ENCODE measurements at places on chromosomes 4 and X.

DNA sequence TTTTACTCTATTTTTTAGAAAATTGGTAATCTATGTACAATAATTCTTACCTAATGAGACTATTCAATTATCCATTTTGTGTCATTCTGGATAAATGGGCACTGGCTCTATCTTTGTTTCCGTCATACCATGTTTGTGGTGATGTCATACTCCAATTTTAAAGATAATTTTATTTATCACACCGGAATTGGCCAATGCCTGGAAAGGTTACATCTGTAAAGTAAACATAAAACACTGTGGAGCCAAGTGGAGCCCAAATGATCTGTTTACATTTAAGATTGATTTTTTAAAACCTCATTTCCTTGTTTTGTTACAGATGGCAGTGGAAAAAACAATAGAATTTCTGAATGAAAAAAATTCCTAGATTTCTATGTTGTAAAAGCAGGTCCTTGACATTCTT is 120.2 kb upstream of the GPRIN3 start:
- no peak for DNase-seq

GRCh38 chr4:10336471-10336870 is 120.8 kb downstream of the ZNF518B start:
- DNase-seq = no peak

GRCh38 chrX:49183701-49184281 is 2.4 kb downstream of the PRICKLE3 start:
- no peak for DNase-seq

DNA sequence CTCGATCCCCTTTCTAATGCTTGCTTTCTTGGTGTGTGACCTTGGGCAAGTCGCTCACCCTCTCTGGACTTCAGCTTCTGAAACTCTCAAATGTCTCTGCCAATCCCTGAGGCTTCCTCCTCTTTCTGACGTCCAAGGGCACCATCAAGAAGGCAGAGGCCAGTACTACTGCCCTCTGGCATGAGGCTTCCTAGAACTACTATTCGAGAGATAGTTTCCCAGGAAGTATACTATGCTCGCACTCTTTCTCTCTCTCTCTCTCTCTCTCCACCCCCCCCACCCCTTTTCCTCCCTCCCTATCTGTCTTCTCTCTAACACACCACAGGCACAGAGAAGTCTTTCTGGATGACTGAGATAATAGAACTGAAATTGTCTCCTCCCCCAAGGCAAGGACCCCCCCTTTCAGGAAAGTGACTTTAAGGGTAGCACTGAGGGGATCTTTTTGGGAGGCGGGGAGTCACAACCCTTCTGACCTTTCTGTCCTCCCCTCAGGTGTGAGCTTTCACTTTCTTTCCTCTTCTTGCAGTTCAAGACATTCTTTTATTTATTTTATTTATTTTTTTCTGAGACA is 20.0 kb upstream of the BCOR start:
- no peak for DNase-seq

- no peak for DNase-seq
Measured at GRCh38 chrX:103360092-103360491, 3.8 kb downstream of the TCEAL9 start.

GRCh38 chr4:126899331-126899801 is 733.4 kb upstream of the INTU start:
- no peak for DNase-seq

GRCh38 chr4:148443512-148444295 is 1.5 kb upstream of the NR3C2 start:
- peak; percentile 15 for DNase-seq

DNA sequence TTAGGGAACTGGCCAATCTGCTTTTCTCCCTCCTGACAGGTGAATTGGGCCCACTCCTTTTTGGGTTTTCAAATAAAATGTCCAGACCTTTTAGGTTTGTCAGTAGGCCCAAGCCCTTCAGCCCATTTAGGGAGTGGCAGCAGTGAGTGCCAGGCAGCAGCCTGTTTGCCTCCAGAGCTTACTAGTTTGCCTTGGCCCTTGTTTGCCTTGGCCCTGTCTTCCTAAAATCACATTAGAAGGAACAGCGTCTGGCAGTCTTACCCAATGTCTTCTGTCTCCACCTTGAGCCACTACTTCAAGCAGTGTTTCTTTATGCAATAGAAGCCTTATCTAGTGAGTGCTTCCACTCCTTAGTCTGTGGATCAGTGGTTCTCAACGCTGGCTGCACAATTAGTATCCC is 117.1 kb downstream of the TMEM164 start:
- DNase-seq = no peak

DNA sequence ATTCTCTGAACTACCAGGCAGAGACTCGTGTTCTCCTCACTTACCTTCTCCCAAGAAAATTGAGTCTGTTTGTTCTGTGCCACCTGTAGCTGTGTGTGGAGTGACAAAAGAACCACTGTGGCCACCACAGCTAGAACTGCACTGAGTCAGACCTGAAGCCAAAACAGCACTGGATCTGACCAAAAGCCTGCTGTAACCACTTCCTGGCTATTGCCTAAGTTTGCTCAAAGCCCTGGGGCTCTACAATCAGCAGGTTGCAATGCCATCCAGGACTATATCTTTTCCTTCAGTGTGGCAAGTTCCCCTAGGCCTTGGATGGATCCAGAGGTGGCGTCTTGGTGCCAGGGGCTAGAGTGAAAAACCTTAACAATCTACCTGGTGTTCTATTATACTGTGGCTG is 449.1 kb downstream of the FAM133A start:
- no peak for DNase-seq

GRCh38 chr4:36211084-36211483 is 33.2 kb downstream of the ARAP2 start:
- no peak for DNase-seq

DNA sequence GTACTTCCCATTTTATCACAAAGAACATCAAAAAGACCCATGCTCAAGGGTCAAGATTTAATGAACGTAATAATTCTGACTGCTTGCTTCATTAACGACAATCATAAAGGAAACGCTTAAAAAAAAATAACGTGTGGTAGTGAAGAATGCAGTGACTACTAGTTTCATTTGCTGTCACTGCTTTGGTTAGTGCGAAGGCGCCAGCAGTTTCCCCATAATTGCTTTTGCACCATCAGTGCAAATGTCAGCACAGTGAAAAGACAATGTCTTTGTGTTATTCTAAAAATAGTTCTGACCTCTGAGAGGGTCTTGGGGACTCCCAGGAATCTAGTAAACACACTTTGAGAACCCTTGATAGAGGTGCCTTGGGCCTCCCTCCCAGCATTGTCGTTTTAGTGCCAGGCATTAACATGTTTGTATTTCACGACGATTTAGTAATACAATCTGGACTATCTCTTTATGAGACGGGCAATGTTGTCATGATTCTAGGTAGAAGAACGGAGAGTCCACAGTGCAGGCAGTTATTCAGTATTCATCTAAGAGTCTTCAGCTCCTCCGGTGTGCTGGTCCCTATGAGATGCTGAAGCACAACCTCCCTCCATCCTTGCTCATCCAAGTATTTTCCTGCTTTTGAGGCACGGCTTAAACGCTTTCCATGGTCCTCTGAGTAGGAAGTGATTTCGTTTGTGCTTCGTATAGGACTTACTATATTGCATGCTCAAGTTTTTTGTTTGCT is 71.0 kb downstream of the AFF1 start:
- no peak for DNase-seq

GRCh38 chr4:183256756-183257385 is 63.2 kb downstream of the CLDN22 start:
- DNase-seq = peak; percentile 50

- no peak for DNase-seq
Measured at GRCh38 chr4:168723020-168723419, 226.2 kb downstream of the PALLD start.

DNA sequence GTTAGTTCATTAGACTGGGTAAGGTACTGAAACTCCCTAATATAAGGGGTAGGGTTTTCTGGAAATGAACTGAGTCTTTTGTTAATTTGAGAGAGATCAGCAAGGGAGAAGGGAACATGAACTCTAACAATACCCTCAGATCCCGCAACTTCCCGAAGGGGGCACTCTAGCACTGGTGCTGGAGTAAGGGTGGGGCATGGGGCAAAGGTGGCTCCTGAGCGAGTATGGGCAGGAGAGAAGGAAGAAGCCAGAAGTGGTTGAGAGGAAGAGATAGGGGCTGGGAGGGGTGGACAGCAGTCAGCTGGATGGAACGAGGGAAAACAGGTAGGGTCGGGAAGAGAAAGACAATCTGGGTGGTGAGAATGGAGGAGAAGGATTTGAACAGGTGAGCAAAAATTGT is 183.2 kb upstream of the MAGEE2 start:
- DNase-seq = no peak

GRCh38 chr4:77734928-77735327 is 84.2 kb downstream of the CNOT6L start:
- DNase-seq = peak; percentile 34

DNA sequence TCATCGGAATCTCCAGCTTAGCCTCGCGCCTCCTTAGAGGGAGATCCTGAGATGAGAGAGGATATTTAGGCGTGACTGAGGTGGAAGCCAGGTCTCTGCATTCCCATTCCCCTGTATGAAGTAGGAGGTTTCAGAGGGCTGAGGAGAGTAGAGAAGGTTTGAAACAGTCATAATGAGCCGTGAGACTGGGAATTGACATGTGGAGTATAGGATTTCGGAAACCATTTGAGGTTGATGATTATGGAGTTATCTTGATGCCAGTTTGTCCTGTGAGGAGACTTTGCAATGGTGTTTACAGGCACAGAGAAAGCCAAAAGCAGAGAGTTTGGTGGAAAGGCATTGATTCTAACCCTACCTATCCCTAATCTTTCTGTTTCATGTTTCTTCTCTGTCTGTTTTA is 2.0 kb downstream of the CHST7 start:
- no peak for DNase-seq

DNA sequence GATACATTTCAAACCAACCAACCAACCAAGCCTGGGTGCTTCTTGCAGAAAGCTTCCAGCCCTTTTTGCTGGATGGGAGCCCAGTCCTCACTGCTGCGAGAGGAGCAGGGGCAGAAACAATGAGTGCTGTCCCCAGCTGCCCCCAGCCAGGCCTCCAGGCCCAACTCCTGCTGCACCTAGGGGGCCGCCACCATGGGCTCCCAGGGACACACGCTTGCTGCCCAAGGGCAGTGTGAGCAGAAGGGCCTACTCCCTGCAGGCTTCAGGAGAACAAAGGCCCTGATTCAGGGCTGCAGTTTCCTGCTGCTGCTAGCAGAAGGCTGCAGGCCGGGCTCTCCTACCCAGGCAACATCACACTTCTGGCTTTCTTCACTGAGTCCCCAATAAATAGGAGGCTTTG is 37.7 kb upstream of the ENPP6 start:
- DNase-seq = no peak

- no peak for DNase-seq
Measured at GRCh38 chrX:25810202-25810601, 327.9 kb upstream of the MAGEB18 start.

DNA sequence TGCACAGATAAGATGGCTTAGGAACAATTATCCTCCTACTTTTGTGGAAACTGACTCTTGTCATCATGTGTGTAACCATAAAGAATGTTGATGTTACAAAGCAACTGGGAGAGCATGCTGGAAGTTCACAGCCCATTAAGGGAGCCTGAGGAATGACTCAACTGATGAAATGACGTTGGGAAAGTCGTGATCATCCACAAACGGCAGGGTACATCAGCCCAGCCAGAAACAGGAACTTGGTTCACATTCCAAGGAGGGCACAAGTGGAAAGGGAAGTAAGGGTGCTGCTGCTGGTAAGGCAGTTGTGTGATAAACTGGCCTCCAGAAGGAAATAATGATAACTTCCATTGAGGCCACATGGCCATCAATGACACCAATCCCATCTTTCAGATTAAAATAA is 6.7 kb downstream of the TEC start:
- no peak for DNase-seq

GRCh38 chr4:39433878-39434492 is 24.7 kb downstream of the RPL9 start:
- no peak for DNase-seq

DNA sequence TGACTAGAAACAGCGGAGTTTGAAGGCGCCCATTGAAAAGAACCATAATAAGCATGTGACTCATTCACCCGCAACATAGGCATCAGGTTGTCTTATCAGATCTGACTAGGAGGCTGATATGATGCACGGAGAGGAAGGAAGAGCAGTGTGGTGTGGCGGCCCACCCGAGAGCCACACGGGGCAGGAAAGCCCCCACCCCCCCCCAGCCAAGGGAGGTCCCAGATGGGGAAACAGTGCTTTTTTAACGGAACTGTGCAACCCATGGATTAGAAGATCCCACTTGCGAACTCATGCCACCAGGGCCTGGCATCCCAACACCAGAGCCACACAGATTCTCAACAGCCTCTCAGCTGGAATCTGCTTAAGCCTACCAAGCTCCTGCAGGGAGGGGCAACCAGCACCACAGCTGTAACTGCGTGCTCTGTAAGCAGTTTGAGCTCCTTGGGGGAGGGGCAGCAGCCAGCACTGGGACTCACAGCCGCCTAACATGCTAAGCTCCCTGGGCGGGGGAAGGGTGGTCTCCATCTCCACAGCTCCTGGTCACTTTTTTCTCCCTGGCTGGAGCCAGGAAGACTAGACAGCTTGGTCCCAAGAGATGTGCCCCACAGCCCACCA is 466.2 kb downstream of the PDGFC start:
- no peak for DNase-seq

- no peak for DNase-seq
Measured at GRCh38 chrX:38837389-38837788, 36.1 kb downstream of the MID1IP1 start.

DNA sequence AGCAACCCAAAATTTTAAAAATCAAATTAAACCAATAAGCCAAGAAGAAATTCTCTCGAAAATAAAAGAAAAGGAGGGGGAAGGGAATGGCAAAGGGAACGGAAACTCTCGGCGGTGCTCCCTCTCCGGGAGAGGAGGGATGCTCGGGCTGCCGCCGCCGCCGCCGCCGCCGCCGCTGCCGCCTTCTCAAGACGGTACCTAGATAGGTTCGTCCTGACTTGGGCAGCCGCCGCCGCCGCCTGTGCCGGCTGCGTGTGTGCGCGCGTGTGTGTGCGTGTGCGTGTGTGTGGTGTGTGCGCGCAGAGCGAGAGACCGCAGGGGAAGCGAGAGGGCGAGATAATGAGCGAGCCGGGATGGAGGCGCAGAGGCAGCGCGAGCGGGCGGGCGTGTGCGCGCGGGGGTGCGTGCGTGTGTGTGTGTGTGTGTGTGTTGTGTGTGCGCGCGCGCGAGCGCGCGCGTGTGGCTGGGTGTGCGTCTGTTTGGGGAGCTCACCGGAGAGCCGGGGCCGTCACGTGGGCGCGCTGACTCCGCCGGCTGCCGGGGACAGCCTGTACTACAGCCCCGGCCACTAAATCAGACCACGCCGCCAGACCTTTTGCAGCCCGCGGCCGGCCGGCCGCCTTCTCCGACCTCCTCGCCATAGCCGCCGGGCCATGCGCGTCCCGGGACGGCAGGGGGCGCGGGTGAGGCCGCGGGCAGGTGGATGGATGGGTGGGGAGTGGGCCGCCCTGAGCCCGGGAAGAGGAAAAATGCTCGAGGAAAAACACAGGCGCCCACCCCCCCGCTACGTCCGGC is 111.6 kb downstream of the DHX15 start:
- DNase-seq = peak; percentile 80

DNA sequence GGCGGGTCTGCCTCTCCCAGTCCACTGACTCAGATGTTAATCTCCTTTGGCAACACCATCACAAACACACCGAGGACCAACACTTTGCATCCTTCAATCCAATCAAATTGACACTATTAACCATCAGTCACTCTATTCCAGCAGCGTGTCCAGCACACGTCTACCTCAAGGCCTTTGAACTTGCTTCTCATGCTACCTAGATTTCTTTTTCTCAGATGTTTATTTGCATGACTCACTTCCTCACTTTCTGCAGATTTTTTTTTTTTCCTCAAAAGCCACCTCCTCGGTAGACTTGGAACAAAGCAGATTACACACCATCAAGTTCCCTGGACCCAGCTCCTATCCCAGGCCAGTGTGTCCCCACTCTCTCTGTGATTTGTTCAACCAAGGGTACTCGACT is 49.5 kb downstream of the SUPT20HL2 start:
- DNase-seq = no peak

GRCh38 chr4:93346840-93347239 is 481.7 kb upstream of the ATOH1 start:
- no peak for DNase-seq

All from GM10248 (cell line).